ENCODE measurements at places on chromosomes 5 and 9.
A peak's percentile ranks its signal among the peaks of the same experiment; 100 is the strongest.

- DNase-seq, result no peak
Observed at GRCh38 chr5:72238712-72239445, 81.2 kb downstream of the MRPS27 start.

DNA sequence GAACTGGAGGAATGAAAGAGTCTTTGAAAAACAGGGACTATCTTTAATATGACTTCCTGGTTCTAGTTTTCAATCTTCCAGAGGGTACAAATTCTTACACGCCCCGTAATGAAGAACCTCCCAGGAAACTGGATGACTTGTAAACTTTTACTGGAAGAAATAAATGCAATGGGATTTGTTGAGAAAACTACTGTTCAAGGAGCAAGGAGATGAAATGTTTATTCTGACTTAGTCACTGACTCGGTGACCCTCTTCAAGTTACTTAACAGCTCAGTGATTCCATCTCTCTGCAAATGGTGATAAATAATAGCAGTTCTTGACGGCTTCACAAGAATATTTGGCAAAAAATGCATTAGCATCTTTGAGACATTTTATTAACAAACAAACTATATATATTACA lies 858.6 kb downstream of the PTPRD start:
- no peak for DNase-seq

GRCh38 chr9:95486318-95486717 lies 30.5 kb downstream of the PTCH1 start:
- DNase-seq, result peak; percentile 29

DNA sequence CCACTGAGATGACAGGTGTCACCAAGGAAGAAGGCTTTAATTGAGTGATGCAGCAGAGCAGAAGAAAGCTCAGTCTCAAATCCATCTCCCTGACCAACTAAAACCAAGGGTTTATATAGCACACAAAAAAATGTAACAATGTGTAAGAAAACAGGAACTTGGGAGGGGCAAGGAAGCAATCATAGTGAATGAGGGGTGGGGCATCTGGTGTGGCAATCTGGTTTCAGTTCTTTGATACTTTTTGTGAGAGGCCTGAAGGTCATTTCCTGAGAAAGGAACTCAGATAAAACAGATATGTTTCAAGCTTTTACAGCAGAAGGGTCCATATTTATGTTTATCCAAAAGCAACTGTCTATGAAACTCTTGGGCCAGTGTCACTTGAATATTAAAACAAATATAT lies 19.7 kb downstream of the CD180 start:
- DNase-seq, result no peak

- DNase-seq, result peak; percentile 26
Observed at GRCh38 chr5:23482642-23483041, 24.8 kb upstream of the PRDM9 start.

GRCh38 chr5:36870399-36871040 lies 6.0 kb upstream of the NIPBL start:
- DNase-seq, result peak; percentile 84

GRCh38 chr5:37436146-37436934 lies 57.2 kb downstream of the WDR70 start:
- no peak for DNase-seq

- no peak for DNase-seq
Observed at GRCh38 chr5:39765366-39765765, 340.6 kb upstream of the DAB2 start.

- no peak for DNase-seq
Observed at GRCh38 chr9:72290311-72290710, 74.7 kb downstream of the ZFAND5 start.

DNA sequence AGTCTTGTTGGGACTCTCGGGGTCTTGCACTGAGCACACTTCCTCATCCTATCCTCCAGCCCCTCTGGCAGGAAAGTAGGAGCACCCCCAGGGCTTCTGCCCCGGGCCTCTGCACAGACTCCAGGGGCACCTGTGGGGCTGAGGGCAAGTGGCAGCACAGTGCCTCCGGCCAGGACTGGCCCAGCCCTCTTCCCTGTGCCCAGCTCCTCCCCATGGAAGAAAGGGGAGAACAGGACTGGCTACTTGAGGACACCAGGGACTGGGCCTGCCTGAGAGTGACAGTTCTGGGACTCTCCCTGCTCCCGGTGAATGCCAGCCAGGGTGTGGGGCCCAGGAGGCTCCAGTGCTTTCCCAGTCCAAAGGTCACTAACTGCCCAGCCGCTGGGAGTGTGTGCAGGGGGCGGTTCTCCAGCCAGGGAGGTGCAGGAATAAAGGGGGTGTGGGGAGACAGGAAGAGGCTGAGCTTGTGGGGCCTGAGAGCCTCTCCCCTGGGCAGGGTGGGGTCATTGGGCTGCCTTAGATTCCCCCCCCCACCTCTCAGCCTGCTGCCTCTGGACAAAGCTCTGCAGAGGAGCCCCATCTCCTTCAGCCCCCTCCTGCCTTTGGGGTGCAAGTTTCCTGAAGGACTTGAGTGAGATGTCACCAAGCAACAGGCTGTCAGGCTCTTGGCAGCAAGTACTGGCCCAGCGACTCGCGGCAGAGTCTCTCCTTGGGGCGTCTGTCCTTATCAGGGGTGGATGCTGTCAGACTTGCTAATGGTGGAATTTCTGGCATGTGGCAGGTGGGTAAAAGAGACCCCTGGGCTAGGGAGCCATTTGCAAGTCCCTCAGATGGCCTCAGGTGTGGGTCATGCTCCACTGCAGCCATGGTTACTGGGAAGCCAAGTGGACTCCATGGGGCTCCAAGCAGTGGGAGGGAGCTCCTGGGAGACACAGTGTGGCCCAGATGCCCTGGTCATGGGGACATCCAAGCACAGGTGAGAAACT lies 19.1 kb upstream of the JADE2 start:
- peak; percentile 66 for DNase-seq

DNA sequence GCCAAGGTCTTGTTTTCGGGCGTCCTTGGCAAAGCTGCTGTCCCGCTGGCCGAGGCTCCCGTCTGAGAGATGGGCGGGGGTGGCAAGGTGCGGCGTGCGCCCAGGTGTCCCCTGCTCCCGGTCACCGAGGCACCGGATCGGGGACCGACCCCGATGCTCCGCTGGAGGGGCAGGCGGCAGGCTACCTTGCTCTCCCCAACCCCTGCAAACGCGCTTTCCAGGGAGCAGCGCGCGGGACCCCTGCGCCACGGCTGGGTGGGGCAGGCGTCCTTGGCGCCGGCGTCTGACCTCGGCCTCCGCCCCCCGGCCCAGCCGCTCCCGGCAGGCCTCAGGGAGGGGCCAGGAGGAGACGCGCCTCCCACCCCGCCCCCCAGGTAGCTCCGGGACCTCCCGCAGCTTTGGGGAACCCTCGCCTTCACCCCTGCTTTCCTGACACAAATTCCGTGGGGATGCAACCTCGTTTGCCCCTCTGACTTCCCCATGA lies 551 bp downstream of the N4BP3 start:
- peak; percentile 38 for DNase-seq

DNA sequence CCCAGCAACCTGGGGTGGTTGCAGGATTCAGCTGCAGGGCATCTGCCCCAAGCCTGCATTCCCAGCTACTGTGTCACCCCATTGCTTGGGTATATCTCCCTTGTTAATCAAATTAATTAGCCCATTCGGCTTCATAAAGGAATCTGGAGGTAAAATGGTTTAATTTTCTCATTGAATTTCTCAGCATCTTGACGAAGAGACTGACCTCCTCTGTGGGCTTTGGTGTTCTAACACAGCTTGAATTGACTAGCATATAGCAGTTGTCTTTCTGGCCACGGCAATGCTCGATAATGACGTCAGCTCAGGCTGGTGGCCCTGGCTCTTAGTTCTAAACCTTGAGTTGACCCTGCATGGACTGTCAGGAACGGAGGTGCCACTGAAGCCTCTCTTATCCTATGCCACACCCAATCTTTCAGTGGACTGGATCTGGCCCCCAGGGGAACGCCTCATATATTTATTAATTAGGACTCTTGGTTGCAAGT lies 72.4 kb downstream of the MSX2 start:
- DNase-seq, result no peak

GRCh38 chr5:167442922-167443321 lies 848.5 kb upstream of the WWC1 start:
- DNase-seq, result no peak

DNA sequence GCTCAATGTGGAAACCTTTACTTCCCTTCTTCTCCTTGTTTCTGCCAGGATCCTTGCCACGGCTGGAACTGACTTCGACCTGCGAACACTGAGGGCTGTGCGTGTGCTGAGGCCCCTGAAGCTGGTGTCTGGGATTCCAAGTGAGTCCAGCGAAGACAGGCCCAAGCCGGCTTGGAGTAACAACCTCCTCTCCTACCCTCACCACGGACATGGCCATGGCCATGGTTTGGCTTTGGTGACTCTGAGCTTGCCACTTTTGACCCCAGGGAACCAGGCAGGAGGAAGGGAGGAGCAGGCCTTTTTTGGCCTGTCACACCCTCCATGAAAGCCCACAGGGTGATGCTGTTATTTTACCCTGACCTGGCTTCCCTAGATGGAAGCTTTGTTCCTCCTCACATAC lies 35.5 kb downstream of the CACNA1B start:
- DNase-seq, result no peak

GRCh38 chr5:125151150-125151900 lies 404.9 kb upstream of the ZNF608 start:
- peak; percentile 52 for DNase-seq

DNA sequence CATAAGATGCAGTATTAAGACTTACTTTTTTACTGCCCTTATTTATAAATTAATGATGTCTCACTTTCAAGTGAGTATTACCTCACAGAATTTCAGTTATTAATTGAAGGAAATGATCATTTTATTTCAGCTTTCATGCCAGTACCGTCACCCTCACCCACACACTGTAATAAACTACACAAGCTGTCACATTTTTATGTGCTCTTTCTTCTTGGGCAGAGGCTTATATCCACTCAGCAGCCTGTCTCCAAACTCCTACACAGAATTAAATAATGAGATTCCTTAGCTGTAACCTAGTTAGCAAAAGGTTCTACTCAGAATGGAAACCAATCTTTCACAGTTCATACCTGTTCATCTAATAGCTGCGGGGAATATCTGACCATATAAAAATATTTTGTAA lies 1915.8 kb upstream of the CDH6 start:
- DNase-seq, result no peak

- DNase-seq, result no peak
Observed at GRCh38 chr9:127778280-127779135, at the start of gene SH2D3C. TSS of gene SH2D3C (minus strand) at chr9:127778666. CDS start at chr9:127778627, 39 bp downstream.

DNA sequence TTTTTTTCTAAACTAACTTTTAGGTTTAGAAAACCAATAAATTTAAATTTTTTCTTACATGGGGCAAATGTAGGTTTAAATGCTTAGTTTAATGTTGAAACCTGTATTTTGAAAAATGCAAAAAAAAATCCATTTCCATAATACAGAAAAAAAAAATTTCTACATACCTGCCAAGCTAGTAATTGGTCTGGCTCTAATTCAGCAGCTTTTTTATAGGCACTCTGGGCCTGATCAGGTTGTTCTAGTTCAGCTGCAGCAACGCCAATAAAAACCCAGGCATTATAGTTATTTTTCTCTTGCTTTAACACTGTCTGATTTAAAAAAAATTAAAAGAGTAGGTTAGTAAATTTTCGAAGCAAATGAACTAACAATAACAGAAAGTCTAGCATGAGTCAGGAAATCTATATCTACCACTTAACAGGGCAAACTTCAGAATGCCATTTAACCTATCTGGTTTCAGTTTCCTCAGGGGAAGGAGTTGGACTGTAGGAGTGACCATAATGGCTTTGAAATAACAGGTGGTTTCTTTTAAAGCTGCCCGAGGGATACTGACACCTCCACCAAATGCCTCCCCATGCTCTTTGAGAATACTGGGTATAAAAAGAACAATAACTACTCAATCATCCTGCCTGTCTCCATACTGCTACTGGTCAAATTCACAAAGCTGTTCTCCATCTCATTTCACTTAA lies 11.6 kb downstream of the SKIC3 start:
- peak; percentile 79 for DNase-seq

DNA sequence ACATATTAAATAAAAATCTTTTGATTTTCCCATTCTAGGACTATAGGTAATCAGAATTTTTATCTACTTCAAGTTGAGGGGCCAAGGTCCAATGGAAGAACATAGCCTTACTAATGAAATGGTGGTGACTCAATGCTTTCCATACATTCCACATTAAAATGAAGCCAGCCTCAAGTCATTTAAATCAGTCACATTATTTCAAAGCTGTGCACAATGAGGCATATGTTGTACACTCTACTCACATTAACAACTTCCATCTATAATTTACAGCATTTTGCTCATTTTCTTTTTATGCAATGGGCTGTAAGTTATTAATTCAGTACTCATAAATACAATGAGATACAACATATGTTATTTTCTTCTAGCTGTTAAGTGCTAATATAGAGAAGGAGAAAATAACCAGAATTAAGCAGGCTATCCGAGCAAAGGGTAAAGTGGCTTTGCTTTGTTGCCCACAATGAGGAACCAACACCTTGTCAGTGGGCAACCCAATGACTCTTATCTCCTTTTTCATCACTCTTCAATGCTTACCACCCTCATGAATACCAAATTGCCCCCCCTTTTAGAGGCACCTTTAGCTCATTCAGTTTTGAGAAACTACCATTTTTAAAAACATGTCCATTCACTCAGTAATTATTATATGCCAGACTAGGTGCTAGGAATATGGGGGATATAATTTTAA lies 52.4 kb downstream of the TTLL11 start:
- DNase-seq, result no peak

GRCh38 chr5:14204011-14204670 lies 61.0 kb downstream of the TRIO start:
- peak; percentile 44 for DNase-seq

DNA sequence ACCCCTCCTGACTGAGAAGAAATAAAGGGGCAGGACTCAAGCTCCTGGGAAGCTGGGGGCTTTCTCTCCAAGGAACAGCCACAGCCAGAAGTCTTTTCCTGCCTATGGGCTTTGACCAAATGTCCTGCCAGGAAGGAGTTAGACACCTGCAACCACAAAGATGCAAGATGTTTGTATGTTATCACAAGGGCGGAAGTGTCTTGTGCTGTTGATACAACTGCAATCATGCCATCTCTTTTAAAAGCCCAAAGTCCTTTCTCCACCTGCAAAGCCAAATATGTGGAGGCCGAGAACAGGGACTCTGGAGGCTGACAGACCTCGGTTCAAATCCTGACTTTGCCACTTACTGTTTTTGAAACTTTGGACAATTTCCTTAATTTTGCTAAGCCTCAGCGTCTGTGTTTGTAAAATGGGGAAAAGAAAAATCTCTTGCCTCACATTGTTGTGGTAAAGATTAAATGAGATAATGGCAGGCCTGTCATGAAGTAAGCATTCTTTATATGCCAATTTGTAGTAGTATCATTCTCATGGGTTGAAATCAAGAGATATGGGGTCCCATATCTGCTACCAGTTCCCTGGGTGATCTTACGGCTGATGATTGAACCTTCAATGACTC lies 17.0 kb downstream of the HRH2 start:
- no peak for DNase-seq

Measured in NCI-H69 (cell line).